ENCODE measurements at places on chromosomes 7 and 10. TPM values are rescaled to one million over a fixed set of nuclear protein-coding genes. Genes with fewer than 3 reads are reported as not detected.

- H3K4me1 ChIP-seq = no peaks in the 10 kb centered on the region
- no peak overlapping the region for H3K4me3 ChIP-seq
- no peak overlapping the region for H3K27ac ChIP-seq
- H3K27me3 ChIP-seq = no peaks in the 10 kb centered on the region
Measured at GRCh38 chr10:51860257-51860656, 160.9 kb upstream of the CSTF2T start.

GRCh38 chr10:62323751-62324150 is 50.4 kb upstream of the ZNF365 start:
- peaks cover 10% of the 10 kb centered on the region for H3K27me3 ChIP-seq
- H3K4me1 ChIP-seq = no peaks in the 10 kb centered on the region
- H3K36me3 ChIP-seq = no peaks in the 10 kb centered on the region
- DNase-seq = no peak
- no peak overlapping the region for H3K27ac ChIP-seq

- no peak overlapping the region for H3K27ac ChIP-seq
- H3K27me3 ChIP-seq = peaks cover 66% of the 10 kb centered on the region
- DNase-seq = no peak
- H3K36me3 ChIP-seq = no peaks in the 10 kb centered on the region
- no peaks in the 10 kb centered on the region for H3K4me1 ChIP-seq
Measured at GRCh38 chr7:19117870-19118608, 603 bp upstream of the TWIST1 start.

ELAPOR2 gene
- 8.6 TPM for total RNA-seq

Data from naive thymus-derived CD8-positive, alpha-beta T cell (primary cell).